ENCODE measurements at places on chromosomes 1 and 21. TPM values are rescaled to one million over a fixed set of nuclear protein-coding genes. Genes with fewer than 3 reads are reported as not detected.

GRCh38 chr21:33313611-33314010, 11.2 kb upstream of the IFNAR1 start:
- no peaks in the 10 kb centered on the region for H3K27me3 ChIP-seq
- DNase-seq: no peak
- H3K27ac ChIP-seq: no peak overlapping the region
- no peak overlapping the region for H3K4me3 ChIP-seq
- H3K36me3 ChIP-seq: no peaks in the 10 kb centered on the region

GRCh38 chr1:159845751-159846629, 16.5 kb downstream of the VSIG8 start:
- H3K27ac ChIP-seq: no peak overlapping the region
- H3K27me3 ChIP-seq: no peaks in the 10 kb centered on the region
- no peak overlapping the region for H3K4me3 ChIP-seq
- no peaks in the 10 kb centered on the region for H3K36me3 ChIP-seq
- H3K4me1 ChIP-seq: no peaks in the 10 kb centered on the region
- DNase-seq: no peak

DNA sequence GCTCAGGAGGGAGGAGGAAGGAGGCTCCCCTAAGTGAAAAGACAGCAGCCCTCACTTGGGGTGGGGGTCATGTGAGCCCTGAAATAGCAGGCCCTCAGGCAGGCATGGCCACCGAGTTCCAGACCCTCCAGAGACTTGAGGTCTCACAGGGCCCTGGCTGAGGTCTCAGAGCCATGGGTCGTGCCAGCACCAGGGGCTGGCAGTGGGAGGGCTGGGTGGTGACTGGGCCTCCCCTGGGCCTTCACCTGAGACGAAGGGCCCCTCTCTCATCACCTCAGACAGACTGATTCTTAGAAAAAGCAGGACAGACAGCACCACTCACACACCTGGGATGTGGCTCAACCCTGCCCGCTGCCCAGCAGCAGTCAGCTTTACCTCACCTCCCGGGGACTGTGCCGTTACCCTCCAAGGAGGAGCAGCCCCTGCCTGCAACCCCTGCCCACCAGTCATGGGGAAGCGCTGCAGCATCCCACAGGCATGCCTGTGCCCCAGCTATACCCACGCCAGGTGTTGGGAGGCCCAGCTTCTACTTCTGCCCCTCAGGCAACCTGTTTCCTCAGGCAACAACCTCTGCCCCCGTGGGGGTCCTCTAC, 42.6 kb upstream of the LRP8 start:
- no peaks in the 10 kb centered on the region for H3K27me3 ChIP-seq
- H3K4me3 ChIP-seq: no peak overlapping the region
- H3K27ac ChIP-seq: no peak overlapping the region

The SLAMF7 gene
- 16.9 TPM for total RNA-seq

DNA sequence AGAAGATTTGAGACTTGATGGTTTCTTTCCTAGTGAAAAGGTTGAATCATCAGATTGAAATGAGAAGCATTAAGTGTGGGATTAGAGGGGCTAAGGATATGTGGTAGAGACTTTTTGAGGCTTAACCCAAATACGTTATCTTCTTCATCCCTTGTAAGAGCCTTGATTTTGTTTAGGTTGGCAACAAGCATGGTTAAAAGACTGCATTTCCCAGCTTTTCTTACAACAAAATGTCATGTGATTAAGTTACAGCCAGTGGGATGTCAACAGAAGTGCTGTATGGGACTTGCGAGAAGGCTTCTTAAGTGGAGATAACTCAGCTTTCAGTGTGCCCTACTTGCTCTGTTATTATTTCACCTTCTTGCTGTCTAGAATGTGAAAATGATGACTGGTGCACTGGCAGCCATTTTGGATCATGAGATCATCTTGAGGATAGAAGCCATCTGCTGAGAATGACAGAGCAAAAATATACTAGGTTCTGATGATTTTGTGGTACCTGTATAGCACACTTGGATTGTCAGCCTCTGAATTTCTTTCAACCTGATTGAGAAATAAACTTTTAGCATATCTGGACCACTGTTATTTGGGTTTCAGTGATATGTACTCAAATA, 41.3 kb upstream of the GNG12 start:
- H3K4me1 ChIP-seq: no peaks in the 10 kb centered on the region
- no peaks in the 10 kb centered on the region for H3K27me3 ChIP-seq
- H3K27ac ChIP-seq: no peak overlapping the region
- H3K36me3 ChIP-seq: no peaks in the 10 kb centered on the region

DNA sequence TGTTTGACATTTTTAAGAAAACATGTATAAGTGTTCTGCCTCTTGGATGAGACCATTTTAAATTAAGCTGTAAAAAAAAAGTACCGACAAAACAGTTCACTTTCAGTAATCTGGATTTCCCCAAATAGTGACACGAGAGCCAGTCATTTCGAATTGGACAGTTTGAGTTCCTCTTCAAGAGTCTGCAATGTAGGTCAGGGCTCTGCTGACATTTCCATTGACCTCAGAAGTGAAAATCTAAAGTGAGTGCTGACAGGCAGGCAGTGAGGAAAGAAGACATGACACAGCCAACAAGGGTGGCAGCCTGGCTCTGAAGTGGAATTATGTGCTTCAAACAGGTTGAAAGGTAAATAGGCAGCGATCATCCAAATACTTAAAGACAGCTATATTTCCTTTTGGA, at the start of gene IL23R:
TSS of gene IL23R (plus strand) at position 259 of the 400 bp plus-strand sequence. CDS start 1,667 bp downstream, outside the sequence.
- no peaks in the 10 kb centered on the region for H3K36me3 ChIP-seq
- no peaks in the 10 kb centered on the region for H3K4me1 ChIP-seq
- H3K4me3 ChIP-seq: no peak within 1 kb of the TSS
- no peak within 1 kb of the TSS for H3K27ac ChIP-seq
- no peak for DNase-seq

DNA sequence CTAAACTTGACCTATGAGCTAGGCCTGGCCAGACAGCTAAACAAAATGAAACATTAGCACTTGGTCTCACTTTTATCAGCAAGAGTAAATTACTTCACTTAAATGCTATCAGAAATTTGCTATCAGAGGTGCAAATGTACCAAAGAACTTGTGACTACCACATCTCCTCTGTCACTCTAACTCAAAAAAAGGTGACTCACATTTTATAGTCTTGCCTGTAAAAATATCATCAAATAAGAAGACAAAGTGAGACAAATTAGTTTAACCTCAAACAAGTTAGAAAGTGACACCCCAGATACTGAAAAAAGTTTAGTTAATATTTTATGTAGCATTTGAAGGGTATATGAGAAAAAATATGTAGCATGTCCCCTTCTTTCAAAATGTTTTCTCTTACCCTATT, 76.9 kb downstream of the EPS15 start:
- DNase-seq: no peak
- H3K27me3 ChIP-seq: no peaks in the 10 kb centered on the region
- H3K4me3 ChIP-seq: no peak overlapping the region
- no peak overlapping the region for H3K27ac ChIP-seq

DNA sequence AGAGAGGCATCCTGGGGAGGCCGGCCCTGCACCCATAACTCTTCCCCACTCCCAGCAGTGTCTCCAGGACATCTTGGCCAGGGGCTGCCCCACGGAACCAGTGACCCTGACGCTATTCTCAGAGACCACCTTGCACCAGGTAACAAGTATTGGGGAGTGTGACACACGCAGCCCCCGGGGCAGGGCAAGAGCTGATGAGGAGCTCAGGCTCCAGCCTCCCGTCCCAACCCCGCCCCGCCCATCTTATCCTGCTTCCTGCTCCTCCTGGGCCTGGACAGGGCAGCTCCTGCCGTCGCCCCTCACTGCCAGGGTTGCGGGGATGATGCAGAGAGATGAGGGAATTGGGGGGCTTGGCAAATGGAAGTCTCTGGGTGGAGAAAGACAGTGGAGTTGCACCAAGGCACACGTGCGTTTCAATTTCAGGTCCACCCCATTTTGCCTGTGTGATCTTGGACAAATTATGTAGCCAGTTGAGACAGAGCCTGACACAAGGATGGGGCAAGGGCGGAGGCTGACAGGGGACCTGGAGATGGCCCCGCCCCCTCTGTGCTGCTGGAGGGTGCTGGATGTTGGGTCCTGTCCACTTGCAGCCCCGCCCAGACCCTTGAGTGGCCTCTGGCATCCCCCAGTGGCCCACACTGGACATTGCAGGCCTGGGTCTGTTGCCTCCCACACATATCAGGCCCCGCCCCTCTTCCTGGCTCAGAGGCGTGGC, 10.7 kb downstream of the CLCNKA start:
- no peaks in the 10 kb centered on the region for H3K4me1 ChIP-seq
- no peak overlapping the region for H3K27ac ChIP-seq
- no peak overlapping the region for H3K4me3 ChIP-seq
- H3K27me3 ChIP-seq: peaks cover 25% of the 10 kb centered on the region

- H3K27ac ChIP-seq: no peak within 1 kb of the TSS
- H3K36me3 ChIP-seq: no peaks in the 10 kb centered on the region
Measured at GRCh38 chr1:68049941-68050878, at the start of gene DIRAS3. Gene DIRAS3, minus strand, starts transcription at chr1:68050627. Its CDS starts 3,330 bp downstream, at chr1:68047297.

GRCh38 chr21:42089093-42089631, 18.0 kb downstream of the UMODL1 start:
- H3K4me3 ChIP-seq: no peak overlapping the region
- peaks cover 16% of the 10 kb centered on the region for H3K27me3 ChIP-seq
- no peaks in the 10 kb centered on the region for H3K4me1 ChIP-seq
- no peaks in the 10 kb centered on the region for H3K36me3 ChIP-seq
- H3K27ac ChIP-seq: no peak overlapping the region

- H3K27ac ChIP-seq: no peak overlapping the region
- H3K4me3 ChIP-seq: no peak overlapping the region
- H3K4me1 ChIP-seq: no peaks in the 10 kb centered on the region
Measured at GRCh38 chr1:185562461-185563359, 171.5 kb upstream of the HMCN1 start.

The SPRR4 gene
- not detected for total RNA-seq

The KRTAP11-1 gene
- total RNA-seq: not detected

The HSD11B1 gene
- total RNA-seq: 30.7 TPM

- no peaks in the 10 kb centered on the region for H3K4me1 ChIP-seq
- no peaks in the 10 kb centered on the region for H3K36me3 ChIP-seq
- no peak for DNase-seq
- H3K4me3 ChIP-seq: no peak overlapping the region
Measured at GRCh38 chr1:176785791-176786190, 322.8 kb downstream of the PAPPA2 start.

DNA sequence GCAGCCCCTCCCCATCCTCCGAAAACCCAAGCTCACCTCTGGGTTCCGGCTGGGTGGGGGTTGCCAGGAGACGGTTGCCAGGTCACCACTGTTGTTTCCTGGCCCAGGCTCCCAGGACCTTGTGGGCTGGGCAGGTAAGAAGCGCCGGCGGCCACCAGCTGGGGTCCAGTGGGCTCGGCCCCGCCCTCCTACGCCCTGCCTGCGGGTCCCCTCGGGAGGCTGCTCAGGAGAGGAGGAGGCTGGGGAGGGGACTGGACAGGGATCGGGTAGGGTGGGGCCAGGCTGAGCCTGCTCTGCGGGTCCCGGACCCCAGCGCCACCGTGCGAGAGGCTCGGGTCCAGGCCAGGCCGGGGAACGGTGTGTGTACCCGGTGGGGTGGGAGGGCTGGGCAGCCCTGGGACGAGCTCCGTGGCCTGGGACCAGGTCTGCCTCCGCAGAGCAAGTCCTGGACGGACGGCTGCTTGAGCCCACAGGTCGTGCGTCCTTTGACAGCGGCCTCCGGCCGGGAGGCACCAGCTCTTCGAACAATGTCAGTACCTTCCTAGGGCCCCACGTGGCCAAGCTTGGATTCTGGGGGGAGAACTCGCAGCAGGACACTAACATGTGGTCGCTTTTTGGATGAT, at the start of gene TTLL10:
TSS of gene TTLL10 (plus strand) at position 88 of the 623 bp plus-strand sequence. CDS start 5,336 bp downstream, outside the sequence.
- peak; percentile 78 for DNase-seq
- H3K36me3 ChIP-seq: no peaks in the 10 kb centered on the region
- H3K27ac ChIP-seq: no peak within 1 kb of the TSS
- peaks cover 93% of the 10 kb centered on the region for H3K27me3 ChIP-seq
- no peaks in the 10 kb centered on the region for H3K4me1 ChIP-seq
- no peak within 1 kb of the TSS for H3K4me3 ChIP-seq

The TAS1R1 gene
- not detected for total RNA-seq

The EXO1 gene
- total RNA-seq: 5.6 TPM

- H3K36me3 ChIP-seq: no peaks in the 10 kb centered on the region
- DNase-seq: no peak
- H3K4me1 ChIP-seq: no peaks in the 10 kb centered on the region
- H3K27me3 ChIP-seq: no peaks in the 10 kb centered on the region
Measured at GRCh38 chr1:20322825-20323612, 32.3 kb downstream of the VWA5B1 start.

DNA sequence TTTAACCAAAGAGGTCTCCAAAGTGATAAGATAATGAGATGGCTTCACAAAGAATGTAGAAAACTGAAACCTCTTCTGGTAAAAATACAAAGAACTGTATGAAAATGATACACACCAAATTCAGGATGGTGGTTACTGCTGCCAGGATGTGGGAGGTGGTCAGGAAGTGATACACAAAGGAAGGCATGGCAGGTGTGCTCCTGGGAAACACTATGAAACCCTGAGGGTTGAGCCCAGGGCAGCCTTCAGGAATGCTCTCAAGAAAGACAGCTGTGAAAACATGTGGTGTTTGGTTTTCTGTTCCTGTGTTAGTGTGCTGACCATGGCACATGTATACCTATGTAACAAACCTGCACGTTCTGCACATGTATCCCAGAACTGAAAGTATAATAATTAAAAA, 109.3 kb downstream of the NTNG1 start:
- no peaks in the 10 kb centered on the region for H3K4me1 ChIP-seq
- H3K27ac ChIP-seq: no peak overlapping the region
- DNase-seq: no peak
- no peak overlapping the region for H3K4me3 ChIP-seq
- H3K36me3 ChIP-seq: no peaks in the 10 kb centered on the region

DNA sequence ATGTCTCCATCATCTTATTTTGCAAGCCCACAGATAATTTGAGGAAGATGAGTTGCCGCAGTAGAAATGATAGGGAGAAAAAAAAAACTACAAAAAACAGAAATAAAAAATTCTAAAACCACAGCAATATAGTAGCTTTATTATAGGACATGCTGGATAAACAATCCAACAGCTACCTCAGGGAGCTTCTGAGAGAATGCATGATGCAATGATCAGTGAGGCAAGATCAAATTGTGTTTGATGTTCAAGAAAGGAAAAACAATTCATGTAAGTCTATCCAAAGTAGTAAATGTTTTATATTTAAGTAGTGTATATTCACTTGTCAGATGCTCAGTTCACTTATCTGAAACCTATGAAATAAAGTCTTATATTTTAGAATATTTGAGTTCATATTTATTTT, 6.7 kb downstream of the CR1L start:
- H3K27ac ChIP-seq: no peak overlapping the region
- no peaks in the 10 kb centered on the region for H3K27me3 ChIP-seq
- no peaks in the 10 kb centered on the region for H3K4me1 ChIP-seq

The MAP3K7CL gene
- total RNA-seq: 5.0 TPM

- H3K27me3 ChIP-seq: no peaks in the 10 kb centered on the region
- no peak for DNase-seq
- H3K36me3 ChIP-seq: no peaks in the 10 kb centered on the region
- no peak overlapping the region for H3K4me3 ChIP-seq
Measured at GRCh38 chr1:96837057-96837780, 115.6 kb downstream of the PTBP2 start.

GRCh38 chr1:195218428-195219212, 1389.6 kb downstream of the KCNT2 start:
- no peaks in the 10 kb centered on the region for H3K27me3 ChIP-seq
- H3K36me3 ChIP-seq: no peaks in the 10 kb centered on the region
- H3K4me1 ChIP-seq: no peaks in the 10 kb centered on the region

Measured in left lung (tissue), 14 donors.